ENCODE measurements at places on chromosomes 13 and 19.

GRCh38 chr19:11479898-11480714 lies 740 bp downstream of the ELAVL3 start:
- DNase-seq = no peak

DNA sequence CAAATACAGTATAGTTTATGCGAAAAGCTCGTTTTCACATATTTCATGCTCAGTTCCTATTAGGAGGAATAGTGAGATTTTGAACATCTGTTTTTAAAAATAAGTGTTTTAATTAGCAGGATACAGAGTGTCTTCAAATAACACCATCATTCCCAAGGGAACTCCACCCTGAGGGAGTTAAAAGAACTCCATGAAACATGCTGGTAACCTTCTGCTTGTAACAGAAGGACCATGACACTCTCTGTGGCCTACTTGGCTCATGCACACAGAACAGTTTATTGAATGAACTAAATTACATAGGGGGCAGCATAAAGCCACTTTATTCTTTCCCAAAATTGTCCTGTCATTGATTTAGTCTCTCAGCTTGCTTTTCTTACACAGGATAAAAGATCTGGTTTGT lies 809.5 kb upstream of the SLITRK6 start:
- no peak for DNase-seq

- DNase-seq = no peak
Measured at GRCh38 chr13:97962887-97963286, 9.4 kb downstream of the IPO5 start.

- no peak for DNase-seq
Measured at GRCh38 chr13:109385242-109385560, 401.2 kb downstream of the IRS2 start.

GRCh38 chr13:113802090-113802531 lies 43.1 kb downstream of the TMEM255B start:
- DNase-seq = no peak

GRCh38 chr19:57812226-57812625 lies 2.5 kb downstream of the ZNF552 start:
- no peak for DNase-seq

DNA sequence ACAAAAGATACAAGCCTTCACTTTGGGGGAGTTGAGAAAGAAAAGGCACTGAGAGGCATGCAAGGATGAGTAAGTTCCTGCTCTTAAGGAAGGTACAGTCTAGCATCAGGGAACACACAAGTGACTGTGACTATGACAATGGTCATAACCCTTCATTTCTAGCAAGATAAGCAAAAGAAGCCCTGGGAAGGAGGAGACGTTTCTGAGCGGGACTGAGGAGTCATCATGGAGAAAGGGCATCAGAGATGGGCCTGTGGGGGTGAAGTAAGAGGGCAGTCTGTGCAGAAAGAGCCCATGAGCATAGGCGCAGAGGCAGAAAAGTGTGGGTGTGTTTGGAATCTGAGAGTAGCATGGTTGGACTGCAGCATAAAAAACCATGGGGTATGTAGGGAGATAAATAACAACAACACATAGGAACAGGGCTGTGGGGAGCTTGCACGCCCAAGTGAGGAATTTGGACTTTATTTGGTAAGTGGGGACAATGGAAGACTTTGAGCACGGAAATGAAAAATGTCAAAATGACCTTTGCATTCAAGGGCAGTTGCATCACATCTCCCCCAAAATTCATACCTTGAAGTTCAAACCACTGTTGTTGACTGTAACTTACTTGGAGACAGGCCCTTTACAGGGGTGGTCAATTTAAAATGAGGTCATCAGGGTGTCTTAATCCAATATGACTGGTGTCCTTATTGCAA lies 86.7 kb downstream of the MBNL2 start:
- no peak for DNase-seq

- DNase-seq = no peak
Measured at GRCh38 chr13:23558675-23559536, 11.3 kb upstream of the TNFRSF19 start.

GRCh38 chr13:100403675-100404074 lies 184.9 kb downstream of the GGACT start:
- no peak for DNase-seq

DNA sequence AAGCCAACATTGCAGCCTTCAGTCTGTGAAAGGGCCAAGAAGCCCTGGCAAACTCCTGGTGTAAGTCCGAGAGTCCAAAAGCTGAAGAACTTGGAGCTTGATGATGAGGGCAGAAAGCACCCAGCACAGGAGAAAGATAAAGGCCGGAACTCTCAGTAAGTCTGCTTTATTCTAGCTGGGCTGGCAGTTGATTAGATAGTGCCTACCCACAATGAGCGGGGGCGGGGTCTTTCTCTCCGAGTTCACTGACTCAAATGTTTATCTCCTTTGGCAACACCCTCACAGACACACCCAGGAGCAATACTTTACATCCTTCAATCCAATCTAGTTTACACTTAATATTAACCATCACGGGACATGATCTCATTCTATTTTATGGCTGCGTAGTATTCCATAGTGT lies 1317.1 kb downstream of the SLITRK1 start:
- no peak for DNase-seq

- no peak for DNase-seq
Measured at GRCh38 chr19:45234089-45234869, 10.9 kb downstream of the EXOC3L2 start.

GRCh38 chr13:50708461-50708860 lies 135.0 kb downstream of the DLEU7 start:
- DNase-seq = no peak

DNA sequence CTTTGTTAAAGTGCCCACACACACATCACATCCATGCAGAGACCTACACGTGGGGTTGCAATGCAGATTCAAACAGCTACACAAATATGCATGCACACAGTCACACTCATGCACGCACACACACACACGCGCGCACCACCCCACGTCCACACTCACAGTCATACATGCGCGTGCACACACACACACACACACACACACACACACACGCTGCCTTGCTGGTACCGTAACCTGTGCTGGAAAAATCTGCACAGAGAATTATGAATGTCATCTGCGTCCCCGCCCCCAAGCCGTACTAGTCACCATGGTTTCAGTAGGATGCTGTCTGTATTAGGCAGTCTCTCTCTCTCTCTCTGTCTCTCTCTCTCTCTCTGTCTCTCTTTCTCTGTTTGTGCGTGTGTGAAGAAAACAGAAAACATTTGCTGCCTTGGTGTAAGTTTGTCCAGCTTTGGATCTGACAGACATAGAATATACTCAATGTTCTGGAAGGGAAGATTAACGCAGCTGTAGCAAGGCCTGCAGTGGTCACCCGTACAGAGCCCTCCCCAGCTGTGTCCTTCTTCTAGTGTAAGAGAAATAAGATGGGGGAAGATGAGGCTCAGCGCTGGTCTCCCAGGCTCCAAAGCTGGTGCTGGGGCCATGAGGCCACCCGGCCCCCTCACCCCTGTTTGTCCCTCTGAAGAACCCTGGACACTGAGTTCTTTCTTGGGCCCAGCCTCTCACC lies 26.4 kb upstream of the DPP9 start:
- DNase-seq = no peak

GRCh38 chr13:24680258-24680920 lies at the start of gene ATP12A:
Gene ATP12A (plus strand): TSS chr13:24680408. CDS start chr13:24680744, 336 bp downstream.
- DNase-seq = peak; percentile 16

- no peak for DNase-seq
Measured at GRCh38 chr19:47097396-47098201, 16.0 kb downstream of the ZC3H4 start.

- DNase-seq = no peak
Measured at GRCh38 chr13:76758738-76759137, 127.5 kb downstream of the KCTD12 start.

- DNase-seq = no peak
Measured at GRCh38 chr13:97266332-97266731, 44.2 kb downstream of the MBNL2 start.

DNA sequence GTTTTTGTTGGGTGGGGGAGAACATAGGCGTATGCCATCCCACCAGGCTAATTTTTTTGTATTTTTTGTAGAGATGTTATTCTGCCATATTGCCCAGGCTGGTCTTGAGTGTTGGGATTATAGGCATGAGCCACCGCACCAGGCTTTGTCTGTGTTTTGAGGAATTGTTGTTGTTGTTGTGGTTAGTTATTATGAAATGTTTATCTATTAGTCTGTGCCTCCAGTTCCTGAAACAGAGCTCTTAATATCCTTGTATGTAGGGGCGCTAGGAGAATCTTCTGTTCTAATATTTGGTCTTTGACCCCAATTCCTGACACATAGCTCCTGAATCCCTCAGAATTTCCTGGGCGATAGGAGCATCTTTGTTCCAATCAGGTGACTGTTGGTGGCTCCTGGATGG lies 5.6 kb upstream of the LATS2 start:
- no peak for DNase-seq

DNA sequence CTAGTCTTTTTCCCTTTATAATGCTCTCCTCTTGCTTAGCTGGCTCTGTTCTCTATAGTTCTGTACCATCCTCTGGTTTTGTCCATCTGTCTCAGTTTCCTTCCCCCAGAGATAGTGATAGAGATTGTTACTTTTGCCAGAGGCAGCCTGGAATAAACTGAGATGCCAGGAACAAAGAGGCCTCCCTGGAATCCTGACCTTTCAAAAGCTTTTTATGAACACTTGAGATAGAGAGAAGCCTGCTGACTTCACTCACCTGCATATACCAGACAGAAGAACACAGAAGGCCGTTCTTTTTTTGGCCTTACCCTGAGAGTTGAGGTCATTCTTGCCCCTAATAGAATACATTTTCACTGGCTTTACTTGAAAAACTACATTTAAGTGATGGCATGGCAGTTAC lies 150.2 kb downstream of the LHFPL6 start:
- no peak for DNase-seq

DNA sequence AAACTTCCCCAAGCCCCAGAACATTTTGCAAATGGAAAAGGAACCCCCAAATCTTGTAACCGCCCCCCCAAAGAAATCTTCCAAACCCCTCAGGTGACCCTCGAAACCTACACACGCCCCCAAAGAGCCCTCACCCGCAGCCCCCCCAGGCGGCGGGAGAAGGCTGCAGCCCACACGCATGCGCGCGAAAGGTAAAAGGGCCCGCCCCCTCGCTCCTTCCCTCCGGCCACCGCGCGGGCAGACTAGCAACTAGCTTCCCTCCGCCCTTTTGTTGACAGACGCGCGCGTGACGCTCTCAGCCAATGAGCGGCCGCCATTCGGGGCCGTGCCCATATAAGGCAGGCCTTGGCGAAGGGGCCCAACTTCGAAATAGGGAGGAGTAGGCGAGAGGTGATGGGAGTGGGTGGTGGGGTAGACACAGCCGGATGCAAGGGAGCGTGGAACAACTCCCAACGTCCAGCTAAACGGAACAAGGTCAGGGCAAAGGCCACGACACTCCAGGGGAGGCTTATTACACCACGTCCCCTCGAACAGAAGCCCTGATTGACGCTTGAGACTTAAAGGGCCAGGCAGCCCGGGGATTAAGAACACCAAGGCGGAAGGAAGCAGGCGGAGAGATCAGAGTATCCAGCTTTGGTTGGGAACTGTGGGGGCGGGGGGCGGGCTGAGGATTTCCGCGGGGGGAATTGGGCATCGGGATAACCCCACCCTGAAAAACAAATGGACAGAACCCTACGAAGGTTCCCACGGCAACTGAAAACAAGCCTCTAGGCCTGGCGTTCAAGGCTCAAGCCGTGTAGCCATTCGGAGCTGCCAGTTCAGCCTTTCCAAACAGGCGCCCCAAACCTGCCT lies 13.3 kb downstream of the FBXO46 start:
- DNase-seq = peak; percentile 97

GRCh38 chr19:42088471-42089190 lies 12.7 kb downstream of the ZNF574 start:
- no peak for DNase-seq

DNA sequence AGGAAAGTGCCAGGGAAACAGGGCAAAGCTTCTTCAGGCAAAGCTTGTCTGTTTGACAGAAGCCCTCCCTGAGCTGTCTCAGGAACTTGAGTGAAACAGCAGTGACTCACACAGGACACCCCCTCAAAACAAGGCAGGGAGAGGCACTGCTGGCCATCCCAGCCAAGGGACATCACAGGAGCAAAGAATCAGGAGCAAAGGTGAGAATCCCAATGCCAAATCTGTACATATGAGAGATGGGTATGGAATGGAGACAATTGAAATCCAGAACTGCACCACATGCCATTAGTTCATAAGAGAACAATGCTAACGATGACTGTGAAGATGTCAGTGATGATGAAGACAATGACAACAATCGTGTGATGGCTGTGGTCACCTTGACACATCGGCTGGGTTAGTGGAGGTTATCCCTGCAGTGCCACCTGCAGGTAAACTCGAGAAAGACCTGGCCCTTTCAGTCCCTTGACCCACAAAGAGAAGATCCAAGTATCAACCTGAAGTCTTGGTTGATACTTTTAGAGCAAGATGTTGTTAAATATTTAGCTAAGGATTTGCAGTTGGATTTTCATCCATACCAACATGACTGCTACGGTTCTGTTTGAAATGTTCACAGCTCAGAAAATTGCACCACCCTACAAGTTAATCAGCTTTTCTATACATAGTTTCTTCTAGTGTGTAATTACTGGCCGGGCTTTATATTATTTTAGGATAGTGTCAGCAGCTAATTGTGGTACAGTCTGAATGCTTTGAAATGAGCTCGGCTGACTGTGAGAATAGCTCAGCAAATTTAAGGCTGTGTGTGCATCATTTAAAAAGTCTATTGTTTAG lies 42.0 kb upstream of the IPO5 start:
- DNase-seq = no peak

- no peak for DNase-seq
Measured at GRCh38 chr19:48571378-48572162, 19.6 kb downstream of the SULT2B1 start.

DNA sequence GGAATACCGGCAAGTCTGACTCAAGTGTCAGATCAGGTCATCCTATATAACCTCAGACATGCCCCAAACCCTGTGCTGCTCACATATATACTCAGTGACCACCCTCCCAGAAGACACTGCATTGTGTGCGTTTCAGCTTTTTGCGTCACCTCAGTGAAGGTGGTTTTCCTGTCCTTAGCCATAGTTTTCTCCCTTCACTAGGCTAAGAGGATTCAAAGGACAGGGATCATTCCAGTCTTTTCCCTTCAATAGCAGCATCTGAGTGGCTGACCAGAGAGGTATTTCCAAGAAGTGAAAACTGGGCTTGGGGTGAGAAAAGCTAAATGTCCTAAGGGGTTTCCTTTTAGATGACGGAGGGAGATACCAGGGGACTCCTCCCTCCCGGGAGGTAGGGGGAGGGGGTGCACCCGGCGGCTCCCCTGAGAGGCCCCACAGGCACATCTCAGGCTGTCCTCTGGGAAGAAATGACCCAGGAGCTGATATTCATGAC lies 12.7 kb upstream of the OR10H1 start:
- no peak for DNase-seq

DNA sequence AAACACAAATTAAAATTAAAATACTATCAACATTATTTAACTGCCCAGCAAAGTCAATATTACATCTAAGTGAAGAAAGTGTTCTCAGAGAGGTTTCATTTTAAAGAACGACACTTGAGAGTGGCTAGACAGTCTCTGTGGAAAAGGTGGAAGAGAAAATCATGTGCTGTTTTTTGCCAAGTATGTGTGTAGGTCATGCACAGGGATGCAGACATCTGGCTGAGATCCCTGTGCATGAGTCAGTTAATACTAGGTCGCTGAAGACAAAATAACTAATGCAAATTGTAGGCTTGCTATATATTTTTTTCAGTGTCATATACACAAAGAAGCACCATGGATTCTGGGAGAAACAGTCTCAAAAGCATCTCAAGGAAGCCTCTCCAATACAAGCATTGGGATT lies 44.3 kb upstream of the ENOX1 start:
- no peak for DNase-seq

GRCh38 chr13:114134944-114135610 lies 2.7 kb upstream of the RASA3 start:
- no peak for DNase-seq
